ENCODE measurements at places on chromosomes 7 and 10.

DNA sequence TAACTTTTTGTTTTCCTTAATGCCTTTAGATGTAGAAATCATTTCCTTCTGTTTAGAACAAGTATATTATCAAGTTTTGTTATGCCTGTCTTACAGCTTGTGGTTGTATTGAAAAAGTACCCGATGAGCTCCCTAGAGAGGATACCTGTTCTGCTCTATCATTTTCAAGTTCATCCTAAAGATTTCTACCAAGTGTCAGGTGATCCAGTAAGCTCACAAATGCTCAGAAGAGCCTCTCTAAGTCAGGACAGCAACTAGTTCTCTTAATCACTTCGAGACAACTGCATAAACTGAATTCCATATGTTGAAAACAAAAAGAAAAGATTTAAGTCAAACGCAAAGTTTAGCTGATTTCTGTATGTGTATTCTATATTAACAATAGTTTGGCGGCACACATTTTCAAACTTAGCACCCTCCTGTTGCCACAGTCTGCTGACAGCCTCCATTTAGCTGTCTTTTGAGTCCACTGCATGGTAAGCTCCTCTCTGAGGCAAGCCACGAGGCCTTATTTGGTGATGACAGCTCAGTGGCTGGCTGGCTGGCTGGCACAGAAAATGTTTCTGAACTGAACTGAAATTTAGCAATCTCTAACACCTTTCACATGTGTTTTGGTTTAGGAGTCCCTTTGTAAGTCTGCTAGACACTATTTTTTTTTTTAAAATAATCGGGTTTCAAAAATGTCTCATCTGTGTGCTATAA, 59.4 kb downstream of the SEMA3C start:
- no peak for DNase-seq

- DNase-seq, result no peak
Measured at GRCh38 chr7:44279731-44280505, 45.5 kb downstream of the CAMK2B start.

DNA sequence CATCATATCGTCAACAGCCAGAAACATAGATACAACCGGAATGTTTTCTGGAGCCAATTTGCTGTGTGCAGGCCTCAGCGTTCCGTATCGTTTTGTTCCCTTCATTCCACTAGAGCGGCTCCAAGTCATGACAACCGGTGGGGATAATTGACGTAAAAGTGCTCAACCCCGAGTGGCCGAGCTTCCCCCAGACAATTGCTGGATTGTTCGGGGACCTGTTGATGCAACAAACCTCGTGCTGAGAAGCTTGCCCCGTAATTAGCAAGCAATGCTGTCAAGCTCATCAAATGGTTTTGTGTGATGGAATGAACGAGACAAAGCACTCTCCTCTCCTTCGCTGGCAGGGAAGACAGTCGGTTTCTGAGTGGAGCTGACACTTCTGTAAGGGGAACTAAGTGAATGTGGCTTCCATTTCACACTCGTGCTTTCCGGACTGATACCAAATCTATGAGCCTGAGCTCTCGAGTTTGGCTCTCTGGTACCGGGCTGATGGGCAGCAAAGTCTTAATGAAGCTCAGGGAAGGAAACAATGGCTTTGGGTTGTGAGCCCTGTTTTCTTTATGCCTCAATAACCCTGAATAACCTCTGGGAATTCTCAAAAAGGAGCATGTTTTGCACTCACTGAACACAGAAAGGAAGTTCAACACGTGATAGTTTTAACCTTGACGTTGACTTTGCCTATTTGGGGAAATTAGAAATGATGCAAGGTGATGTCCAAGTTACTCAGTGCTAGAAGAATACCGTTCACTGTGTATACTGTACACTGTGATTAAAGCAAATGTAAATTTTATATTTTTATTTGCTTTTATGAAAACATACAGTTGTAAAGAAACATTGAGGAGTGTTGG, 220.5 kb downstream of the BAMBI start:
- no peak for DNase-seq

- no peak for DNase-seq
Measured at GRCh38 chr7:151883857-151884256, 6.9 kb upstream of the PRKAG2 start.

GRCh38 chr10:16195178-16195769, 241.5 kb upstream of the PTER start:
- no peak for DNase-seq

DNA sequence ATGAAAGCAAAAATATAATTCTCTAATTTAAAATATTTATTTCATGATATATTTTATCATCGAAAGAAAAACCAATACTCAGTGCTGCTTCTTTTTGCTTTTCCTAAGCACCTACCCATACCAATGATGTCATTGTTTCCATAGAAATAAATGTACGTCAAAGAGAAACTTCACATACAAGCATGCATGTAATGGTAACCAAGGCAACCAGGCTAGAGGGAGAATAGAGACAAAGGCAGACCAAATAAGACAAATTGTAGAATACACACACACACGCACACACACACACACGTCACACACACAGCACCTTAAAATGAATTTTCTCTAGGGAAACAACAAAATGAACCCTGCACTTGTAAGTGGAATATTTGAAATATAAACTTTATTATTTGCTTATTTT, 75.5 kb downstream of the MACC1 start:
- no peak for DNase-seq

GRCh38 chr7:9835199-9835598, 1138.5 kb upstream of the PHF14 start:
- no peak for DNase-seq

- no peak for DNase-seq
Measured at GRCh38 chr10:88849234-88849633, 2.4 kb downstream of the ANKRD22 start.

GRCh38 chr7:38753347-38753746, 122.2 kb upstream of the AMPH start:
- DNase-seq, result no peak

GRCh38 chr7:107172276-107173032, 3.7 kb downstream of the HBP1 start:
- no peak for DNase-seq

- no peak for DNase-seq
Measured at GRCh38 chr7:141715794-141716689, 7.9 kb downstream of the WEE2 start.

DNA sequence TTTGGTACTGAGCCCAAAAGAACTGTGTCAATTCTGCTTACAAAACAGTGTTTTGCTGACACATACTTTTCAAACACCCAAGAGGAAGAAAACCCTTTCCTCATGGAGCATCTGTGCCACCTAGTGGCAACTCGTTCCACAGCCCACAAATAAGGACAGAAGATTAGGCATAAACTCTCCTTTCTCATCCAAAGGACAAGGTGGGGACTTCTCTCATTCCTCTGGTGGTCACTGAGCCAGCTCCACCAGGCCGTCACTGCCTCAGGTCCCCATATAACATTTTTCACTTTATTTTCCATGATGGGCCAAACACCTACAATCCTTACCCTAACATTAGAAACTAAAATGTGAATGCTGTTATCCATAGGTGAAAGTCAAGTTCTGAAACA, 76.9 kb downstream of the RNF216 start:
- DNase-seq, result peak; percentile 52

- DNase-seq, result no peak
Measured at GRCh38 chr7:28348636-28349035, 63.7 kb upstream of the CREB5 start.

DNA sequence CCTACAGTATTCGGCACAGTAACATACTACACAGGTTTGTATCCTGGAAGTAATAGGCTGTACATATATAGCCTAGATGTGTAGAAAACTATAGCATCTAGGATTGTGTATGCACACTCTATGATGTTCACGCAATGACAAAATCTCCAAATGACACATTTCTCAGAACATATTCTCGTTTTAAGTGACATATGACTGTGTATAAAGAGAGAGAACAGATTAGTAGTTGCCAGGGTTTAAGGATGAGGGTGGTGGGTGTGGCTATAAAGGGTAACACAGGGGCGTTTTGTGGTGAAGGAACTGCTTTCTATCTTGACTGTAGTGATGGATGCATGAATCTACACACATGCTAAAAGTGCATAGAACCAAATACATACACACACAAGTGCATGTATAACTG, 101.2 kb downstream of the ARL4A start:
- DNase-seq, result no peak

GRCh38 chr7:151379534-151380198, 30.2 kb downstream of the WDR86 start:
- DNase-seq, result no peak

DNA sequence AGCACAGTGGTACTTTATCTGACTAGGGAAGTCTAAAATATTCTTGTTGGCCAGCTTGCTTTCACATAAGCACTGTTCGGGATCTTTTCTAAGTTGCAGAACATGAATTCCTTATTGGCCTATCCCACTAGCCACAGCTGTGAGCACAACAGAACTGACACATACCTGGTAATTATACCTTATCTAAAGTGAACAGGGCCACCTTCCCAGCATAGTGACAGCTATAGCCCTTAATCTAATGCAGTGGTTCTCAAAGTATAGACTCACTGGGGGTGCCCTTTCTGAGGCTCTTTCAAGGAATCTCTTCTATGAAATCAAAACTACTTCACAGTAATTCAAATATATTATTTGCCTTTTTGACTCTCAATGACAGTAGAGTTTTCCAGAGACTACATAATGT, 184.7 kb upstream of the KAT6B start:
- no peak for DNase-seq

GRCh38 chr10:105063796-105064195, 422.7 kb downstream of the SORCS3 start:
- DNase-seq, result no peak

GRCh38 chr10:79055892-79056291, 12.9 kb upstream of the ZMIZ1 start:
- DNase-seq, result no peak

DNA sequence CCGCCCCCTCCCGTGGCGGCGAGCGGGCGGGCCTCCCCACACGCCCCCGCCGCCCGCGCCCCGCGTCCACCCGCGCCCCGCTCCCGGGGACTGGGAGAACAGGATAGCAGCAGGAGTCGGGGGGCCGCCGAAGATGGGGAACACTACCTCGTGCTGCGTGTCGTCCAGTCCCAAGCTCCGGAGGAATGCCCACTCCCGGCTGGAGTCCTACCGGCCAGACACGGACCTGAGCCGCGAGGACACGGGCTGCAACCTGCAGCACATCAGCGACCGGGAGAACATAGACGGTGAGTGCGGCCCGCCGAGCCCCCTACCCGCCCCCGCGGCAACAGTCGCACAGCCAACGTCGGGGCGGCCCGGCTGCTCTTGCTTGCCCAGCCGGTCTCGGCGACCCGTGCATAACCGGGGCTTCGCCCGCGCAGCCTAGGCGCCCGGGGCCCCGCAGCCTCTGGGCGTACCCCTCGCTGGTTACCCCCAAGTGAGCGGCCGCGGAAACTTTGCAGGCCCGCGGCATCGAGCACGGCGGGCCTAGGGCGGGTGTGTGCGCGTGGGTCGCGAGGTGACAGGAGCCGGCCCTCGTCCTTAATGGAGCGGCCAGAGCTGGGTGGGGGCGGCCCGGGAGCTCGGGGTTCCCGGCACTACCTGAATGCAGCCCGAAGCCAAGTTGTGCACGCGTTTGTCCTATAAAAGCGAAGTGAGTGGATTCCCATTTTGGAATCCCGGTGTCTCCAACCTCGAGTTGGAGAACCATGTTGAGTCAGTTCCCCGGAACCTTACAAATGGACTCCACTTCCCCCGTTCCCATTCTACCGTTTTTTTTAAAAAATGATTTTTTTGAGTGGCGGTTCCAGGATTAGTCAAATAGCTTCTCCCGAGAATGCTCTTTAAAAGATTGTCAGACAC, 863 bp downstream of the CCNY start:
- DNase-seq, result no peak

- no peak for DNase-seq
Measured at GRCh38 chr7:141991140-141991539, 4.5 kb upstream of the MGAM start.

DNA sequence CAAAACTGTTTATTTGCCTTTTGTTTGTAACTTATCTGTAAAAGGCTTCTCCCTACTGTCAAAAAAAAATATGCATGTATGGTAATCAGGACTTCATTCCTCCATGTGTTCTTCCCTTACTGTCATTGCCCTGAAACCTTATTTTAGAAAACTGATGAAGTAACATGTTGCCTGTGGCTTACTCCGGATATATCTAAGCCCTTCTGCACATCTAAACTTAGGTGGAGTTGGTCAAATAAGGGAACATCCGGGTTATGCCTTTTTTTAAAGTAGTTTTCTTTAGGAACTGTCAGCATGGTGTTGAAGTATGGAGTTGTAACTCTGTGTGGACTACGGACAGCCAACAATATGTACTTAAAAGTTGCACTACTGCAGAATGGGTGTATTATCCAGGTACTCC, 6.2 kb downstream of the SAR1A start:
- DNase-seq, result no peak

GRCh38 chr10:117685431-117685830, 142.9 kb downstream of the EMX2 start:
- DNase-seq, result no peak

GRCh38 chr7:105173586-105173985, 159.6 kb downstream of the KMT2E start:
- DNase-seq, result no peak

DNA sequence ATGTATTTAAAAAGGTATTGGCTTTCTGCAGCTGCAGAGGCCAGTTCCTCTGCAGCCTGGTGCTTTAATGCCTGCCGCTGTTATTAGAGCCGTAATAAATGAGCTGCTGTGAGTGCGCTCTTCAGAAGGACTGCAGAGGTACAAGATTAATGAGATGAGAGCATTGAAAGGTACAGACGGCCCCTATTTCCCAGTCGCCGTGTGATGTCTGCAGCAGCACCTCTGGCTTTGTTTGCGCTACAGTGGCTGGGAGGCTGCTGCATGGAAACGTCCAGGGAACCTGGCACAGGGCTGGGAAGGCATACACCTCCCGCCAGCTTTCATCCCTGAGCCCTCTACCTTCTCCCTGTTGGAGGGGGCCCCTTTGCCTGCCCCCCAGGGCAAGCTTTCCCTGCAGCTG, 383.8 kb upstream of the ZMIZ1 start:
- DNase-seq, result no peak

DNA sequence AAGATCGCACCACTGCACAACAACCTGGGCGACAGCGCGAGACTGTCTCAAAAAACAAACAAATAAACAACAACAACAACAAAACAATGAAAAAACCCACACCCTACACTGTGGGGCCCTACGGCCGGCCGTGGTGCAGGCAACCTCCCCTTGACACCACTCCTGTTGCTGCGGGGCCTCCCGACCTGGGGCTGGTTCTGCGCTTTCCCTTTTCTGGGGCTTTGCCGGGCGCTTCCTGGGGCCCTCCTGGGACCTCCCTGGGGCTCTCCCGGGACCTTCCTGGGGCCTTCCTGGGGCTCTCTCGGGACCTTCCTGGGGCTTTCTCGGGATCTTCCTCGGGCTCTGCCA, 46.6 kb downstream of the INSIG1 start:
- DNase-seq, result no peak

GRCh38 chr10:28155726-28156125, 147.1 kb downstream of the MPP7 start:
- no peak for DNase-seq

Measured in stimulated activated CD8-positive, alpha-beta memory T cell treated with anti-CD3 and anti-CD28 coated beads, Interleukin-4, amount 100 ng/mL, for 1 hour (primary cell).